Heart right ventricle (tissue), 16 donors: ENCODE measurements at places on chromosomes 4 and X.
A peak's percentile ranks its signal among the peaks of the same experiment; 100 is the strongest.

GRCh38 chr4:48102303-48102702, 31.7 kb downstream of the TXK start:
- no peak overlapping the region for H3K4me3 ChIP-seq
- no peaks in the 10 kb centered on the region for H3K27me3 ChIP-seq
- H3K36me3 ChIP-seq = no peaks in the 10 kb centered on the region
- DNase-seq = no peak
- H3K27ac ChIP-seq = no peak overlapping the region
- no peaks in the 10 kb centered on the region for H3K4me1 ChIP-seq

GRCh38 chrX:50747471-50747900, 66.5 kb downstream of the SHROOM4 start:
- H3K27me3 ChIP-seq = peaks cover 42% of the 10 kb centered on the region
- DNase-seq = no peak
- no peaks in the 10 kb centered on the region for H3K36me3 ChIP-seq
- no peak overlapping the region for H3K4me3 ChIP-seq
- H3K4me1 ChIP-seq = no peaks in the 10 kb centered on the region

- no peak overlapping the region for H3K4me3 ChIP-seq
- H3K36me3 ChIP-seq = no peaks in the 10 kb centered on the region
- H3K27ac ChIP-seq = no peak overlapping the region
Observed at GRCh38 chr4:163693776-163694175, 199.3 kb downstream of the TMA16 start.

- H3K27me3 ChIP-seq = peaks cover 7% of the 10 kb centered on the region
- DNase-seq = no peak
- H3K36me3 ChIP-seq = no peaks in the 10 kb centered on the region
- no peak overlapping the region for H3K27ac ChIP-seq
- H3K4me1 ChIP-seq = no peaks in the 10 kb centered on the region
Observed at GRCh38 chr4:5101571-5101970, 50.3 kb downstream of the STK32B start.

DNA sequence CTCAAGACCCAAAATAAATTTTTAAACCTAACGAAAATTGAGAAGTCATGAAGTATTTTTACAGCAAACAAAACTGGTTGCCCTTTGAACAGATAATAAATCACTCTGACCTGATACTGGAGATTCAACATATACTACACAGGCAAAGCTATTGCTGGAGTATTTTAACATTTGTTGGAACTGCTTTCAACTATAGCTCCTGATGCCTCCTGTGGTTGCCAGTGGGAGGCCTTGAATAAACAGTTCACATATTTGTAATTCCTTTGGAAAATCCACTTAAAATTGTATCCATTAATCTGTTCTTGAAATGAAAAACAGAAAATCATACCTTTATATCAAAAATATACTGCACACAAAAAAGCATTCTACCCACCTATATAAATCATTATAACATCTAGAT, 605.1 kb downstream of the KCTD8 start:
- H3K36me3 ChIP-seq = no peaks in the 10 kb centered on the region
- no peak overlapping the region for H3K4me3 ChIP-seq
- H3K27me3 ChIP-seq = no peaks in the 10 kb centered on the region
- H3K4me1 ChIP-seq = no peaks in the 10 kb centered on the region

DNA sequence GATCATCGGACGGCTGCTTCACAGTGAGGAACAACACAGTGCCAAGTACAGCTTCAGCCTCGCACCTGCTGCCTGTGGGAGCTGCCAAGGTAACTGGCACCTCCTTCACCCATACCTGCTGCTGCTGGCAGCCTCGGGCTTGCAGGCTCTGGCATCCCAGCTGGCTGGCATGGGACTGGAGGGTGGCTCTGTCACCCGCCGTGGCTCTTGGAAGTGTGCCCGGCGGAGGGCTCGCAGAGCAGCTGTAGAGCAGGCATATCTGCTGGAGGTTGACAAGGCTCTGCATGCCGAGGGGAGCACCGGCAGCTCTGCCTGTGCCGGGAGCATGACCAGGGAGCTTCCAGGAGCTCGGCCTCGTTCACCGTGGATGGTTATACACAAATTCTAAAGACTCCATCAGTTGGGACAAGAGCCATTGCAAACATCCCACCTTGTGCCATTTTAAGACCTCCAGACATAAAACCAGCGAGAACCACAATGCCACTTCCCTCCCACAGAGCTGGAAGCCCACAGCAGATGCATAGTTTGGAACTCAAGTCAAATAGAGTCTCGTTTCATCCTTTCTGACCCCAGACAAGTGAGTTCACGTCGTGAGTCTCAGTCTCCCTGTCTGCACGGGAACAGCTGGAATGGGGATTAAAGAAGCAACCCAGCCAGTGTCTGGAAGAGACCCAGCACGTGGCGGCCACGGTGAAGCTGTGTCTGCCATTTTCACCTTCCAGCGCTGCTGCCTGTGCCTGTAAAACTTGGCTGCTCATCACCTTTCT, 84.3 kb upstream of the PSAPL1 start:
- no peaks in the 10 kb centered on the region for H3K36me3 ChIP-seq
- peak; percentile 73 for DNase-seq
- peaks cover 49% of the 10 kb centered on the region for H3K27me3 ChIP-seq
- no peak overlapping the region for H3K4me3 ChIP-seq
- H3K27ac ChIP-seq = no peak overlapping the region
- H3K4me1 ChIP-seq = peaks cover 3% of the 10 kb centered on the region

- H3K4me1 ChIP-seq = no peaks in the 10 kb centered on the region
- DNase-seq = no peak
- H3K4me3 ChIP-seq = no peak overlapping the region
- H3K27me3 ChIP-seq = no peaks in the 10 kb centered on the region
- H3K27ac ChIP-seq = no peak overlapping the region
Observed at GRCh38 chr4:129335276-129335675, 239.3 kb downstream of the C4orf33 start.

- H3K27me3 ChIP-seq = no peaks in the 10 kb centered on the region
- no peak overlapping the region for H3K27ac ChIP-seq
- H3K4me1 ChIP-seq = no peaks in the 10 kb centered on the region
- H3K36me3 ChIP-seq = no peaks in the 10 kb centered on the region
- DNase-seq = no peak
Observed at GRCh38 chr4:113113151-113113550, 63.7 kb downstream of the ANK2 start.

DNA sequence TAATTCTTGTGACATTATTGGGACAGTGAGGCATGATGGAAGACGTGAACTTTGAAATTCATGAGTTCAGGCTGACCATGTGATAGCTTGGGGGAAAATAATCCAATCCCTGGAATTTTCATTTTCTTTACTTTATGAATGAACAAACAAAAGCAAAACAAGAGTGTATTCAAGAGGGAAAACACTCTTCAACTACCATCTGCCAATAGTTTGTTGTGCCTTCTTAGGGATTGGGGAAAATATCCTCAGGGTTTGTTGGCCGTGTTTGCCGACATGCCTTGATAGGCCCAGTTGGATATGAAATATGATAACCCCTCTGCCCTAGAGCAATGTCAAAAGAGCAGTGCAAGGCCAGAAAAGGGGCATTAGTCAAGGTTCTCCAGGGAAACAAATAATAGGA, 80.8 kb upstream of the CLNK start:
- no peaks in the 10 kb centered on the region for H3K4me1 ChIP-seq
- H3K27ac ChIP-seq = no peak overlapping the region
- DNase-seq = no peak
- no peak overlapping the region for H3K4me3 ChIP-seq
- no peaks in the 10 kb centered on the region for H3K36me3 ChIP-seq

DNA sequence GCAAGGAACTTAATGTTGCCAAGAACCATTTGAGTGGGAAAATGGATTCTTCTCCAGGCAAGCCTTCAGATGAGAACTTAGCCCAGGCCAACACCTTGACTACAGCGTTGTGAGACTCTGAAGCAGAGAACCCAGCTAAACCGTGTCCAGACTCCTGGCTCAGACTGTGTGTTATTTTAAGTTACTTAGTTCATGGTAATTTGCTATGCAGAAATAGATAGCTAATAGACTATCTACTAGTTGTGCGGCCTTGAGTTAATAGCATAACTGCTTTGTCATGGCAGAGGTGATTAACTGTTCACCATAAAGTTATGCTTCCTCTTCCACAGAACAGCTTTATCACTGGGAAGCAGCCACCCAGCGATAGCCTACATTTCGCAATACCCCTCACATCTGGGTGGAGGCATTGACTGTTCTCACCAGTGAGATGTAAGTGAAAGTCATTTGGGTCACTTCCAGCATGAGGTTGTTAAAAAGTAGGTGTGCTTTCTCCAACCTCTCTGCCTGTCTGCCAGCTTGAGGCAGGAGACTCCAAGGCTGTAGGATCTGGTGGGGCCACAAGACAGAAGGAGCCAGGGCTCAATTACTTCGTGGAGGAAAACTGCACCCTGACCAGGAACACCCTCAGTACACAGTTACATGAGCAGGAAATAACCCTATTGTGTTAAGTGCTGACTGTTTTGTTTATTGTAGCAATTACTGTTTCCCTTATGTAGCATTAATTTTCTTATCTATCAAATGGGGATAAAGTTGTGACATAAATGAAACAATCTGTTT, 94.2 kb downstream of the GPAT3 start:
- H3K27ac ChIP-seq = no peak overlapping the region
- H3K27me3 ChIP-seq = no peaks in the 10 kb centered on the region
- peaks cover 14% of the 10 kb centered on the region for H3K4me1 ChIP-seq
- no peak for DNase-seq
- no peaks in the 10 kb centered on the region for H3K36me3 ChIP-seq

- H3K4me3 ChIP-seq = no peak overlapping the region
- no peaks in the 10 kb centered on the region for H3K4me1 ChIP-seq
- no peaks in the 10 kb centered on the region for H3K27me3 ChIP-seq
- no peak for DNase-seq
- H3K36me3 ChIP-seq = no peaks in the 10 kb centered on the region
Observed at GRCh38 chr4:156827519-156827918, 144.1 kb downstream of the PDGFC start.

DNA sequence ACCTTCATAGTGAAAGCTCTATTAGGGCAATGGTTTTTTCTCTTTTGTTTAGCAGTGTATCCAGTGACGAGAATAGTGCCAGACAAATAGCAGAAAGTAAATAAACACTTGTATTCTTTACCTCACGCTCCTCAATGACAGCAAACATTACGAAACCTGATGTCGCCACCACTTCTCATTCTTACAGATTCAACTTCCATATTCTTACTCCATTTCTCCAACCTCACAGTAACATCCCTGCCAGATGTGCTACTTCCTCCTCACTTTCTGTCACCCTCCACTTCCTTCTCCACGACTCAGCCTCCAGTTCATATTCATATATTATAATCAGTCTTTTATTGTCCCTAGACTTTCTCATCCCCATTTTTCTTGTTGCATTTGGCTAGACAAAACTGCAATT, 1956.2 kb upstream of the AGA start:
- H3K27ac ChIP-seq = no peak overlapping the region
- no peak overlapping the region for H3K4me3 ChIP-seq
- H3K27me3 ChIP-seq = no peaks in the 10 kb centered on the region
- H3K4me1 ChIP-seq = no peaks in the 10 kb centered on the region

- no peaks in the 10 kb centered on the region for H3K27me3 ChIP-seq
- H3K4me3 ChIP-seq = peak overlapping the region; percentile 74
- no peaks in the 10 kb centered on the region for H3K36me3 ChIP-seq
- H3K4me1 ChIP-seq = peaks cover 28% of the 10 kb centered on the region
Observed at GRCh38 chrX:68696267-68696990, 49.0 kb downstream of the STARD8 start.

DNA sequence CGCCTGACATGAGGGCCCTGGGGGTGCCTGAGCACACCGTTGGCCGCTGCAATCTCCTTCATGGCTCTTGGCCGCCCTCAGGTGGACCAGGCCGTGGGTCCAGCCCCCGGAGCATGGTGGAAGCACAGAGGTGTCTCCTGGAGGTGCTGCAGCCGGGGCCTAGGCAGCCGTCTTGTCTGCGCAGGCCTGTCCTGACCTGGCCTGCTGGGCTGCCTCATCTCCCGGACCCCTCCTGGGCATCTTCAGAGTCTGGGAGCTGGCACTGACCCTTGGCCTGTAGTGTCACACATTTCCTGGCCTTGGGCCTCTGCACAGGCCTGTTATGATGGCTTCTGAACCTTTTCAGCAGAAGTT, 20.9 kb downstream of the UVSSA start:
- H3K27ac ChIP-seq = no peak overlapping the region
- H3K36me3 ChIP-seq = peaks cover 39% of the 10 kb centered on the region
- no peak overlapping the region for H3K4me3 ChIP-seq
- no peak for DNase-seq
- H3K4me1 ChIP-seq = no peaks in the 10 kb centered on the region

DNA sequence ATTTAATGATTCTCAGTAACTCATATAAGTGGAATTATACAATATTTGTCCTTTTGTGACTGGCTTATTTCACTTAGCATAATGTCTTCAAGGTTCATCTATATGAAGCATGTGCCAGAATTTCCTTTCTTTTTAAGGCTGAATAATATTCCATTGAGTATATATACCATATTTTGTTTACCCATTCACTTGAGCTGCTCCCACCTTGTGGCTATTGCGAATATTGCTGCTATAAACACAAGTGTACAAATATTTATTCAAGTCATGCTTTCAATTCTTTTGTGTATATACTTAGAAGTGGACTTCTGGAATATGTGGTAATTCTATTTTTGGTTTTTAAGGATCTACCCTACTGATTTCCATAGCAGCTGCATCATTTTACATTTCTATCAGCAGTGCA, 219.1 kb downstream of the MID1 start:
- no peak for DNase-seq
- H3K36me3 ChIP-seq = no peaks in the 10 kb centered on the region
- no peaks in the 10 kb centered on the region for H3K27me3 ChIP-seq
- no peak overlapping the region for H3K4me3 ChIP-seq

DNA sequence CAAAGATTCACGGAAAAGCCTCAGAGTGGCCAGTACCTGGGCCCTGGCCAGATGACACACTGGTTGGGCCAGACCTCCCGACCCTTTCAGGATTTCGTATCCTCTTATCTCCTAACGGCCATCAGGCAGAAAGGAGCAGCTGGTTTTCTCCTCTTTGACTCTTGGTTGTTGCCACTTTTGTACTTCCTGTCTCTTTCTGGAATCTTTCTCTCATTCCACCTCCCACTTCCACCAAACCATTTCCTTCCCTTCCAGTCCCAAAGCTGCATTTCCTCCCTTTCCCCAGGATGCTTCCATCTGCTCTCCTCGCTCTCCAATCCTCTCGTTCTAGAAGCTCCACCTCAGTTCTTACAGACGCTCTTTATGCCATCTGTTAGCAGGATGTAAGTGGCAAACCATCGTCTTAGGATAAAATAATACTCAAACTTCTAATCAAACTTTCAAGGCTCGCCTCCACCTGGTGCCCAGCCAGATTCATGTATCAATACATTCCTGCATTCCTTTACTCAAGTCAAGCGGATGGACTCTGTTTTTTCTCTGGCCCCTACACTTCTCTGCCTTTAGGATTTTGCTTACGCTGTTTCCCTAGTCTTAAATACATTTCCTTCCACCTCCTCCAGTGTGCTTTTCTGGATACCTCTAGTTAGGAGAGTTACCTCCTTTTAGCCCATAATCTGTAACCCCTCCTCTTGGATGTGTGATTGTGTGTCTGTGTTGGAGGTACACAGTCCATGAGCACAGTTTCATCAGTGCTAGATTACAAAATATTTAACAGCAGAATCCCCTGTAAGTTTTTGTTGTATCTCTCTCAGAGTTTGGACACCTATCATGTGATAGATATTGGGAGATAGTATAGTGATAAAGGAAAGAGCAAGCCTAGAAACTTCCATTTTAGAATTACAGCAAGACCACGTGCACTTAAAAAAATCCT, 70.4 kb downstream of the LDB2 start:
- H3K27me3 ChIP-seq = no peaks in the 10 kb centered on the region
- no peak overlapping the region for H3K4me3 ChIP-seq
- DNase-seq = peak; percentile 16
- no peaks in the 10 kb centered on the region for H3K36me3 ChIP-seq
- peak overlapping the region; percentile 41 for H3K27ac ChIP-seq

- no peaks in the 10 kb centered on the region for H3K4me1 ChIP-seq
- H3K4me3 ChIP-seq = no peak overlapping the region
- peaks cover 56% of the 10 kb centered on the region for H3K36me3 ChIP-seq
- no peak overlapping the region for H3K27ac ChIP-seq
- no peaks in the 10 kb centered on the region for H3K27me3 ChIP-seq
- DNase-seq = no peak
Observed at GRCh38 chr4:8370106-8370787, 70.3 kb downstream of the ACOX3 start.
